ENCODE measurements at places on chromosomes 1 and 21.

DNA sequence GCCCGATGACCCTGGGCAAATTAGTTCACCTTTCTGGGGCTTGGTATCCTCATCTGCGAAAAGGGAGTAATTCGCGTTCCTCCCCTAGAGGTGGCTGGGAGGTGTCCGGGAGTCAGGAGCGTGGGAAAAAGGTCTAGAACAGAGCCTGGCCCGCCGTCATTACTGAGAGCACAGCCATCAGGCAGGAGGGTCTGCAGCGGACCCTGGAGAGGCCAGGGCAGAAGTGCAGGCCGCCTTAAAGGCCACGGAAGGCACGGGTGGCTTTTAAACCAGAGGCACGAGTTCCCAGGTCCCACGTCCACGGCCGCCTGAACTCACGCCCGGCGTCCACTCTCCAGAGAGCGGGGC is 850 bp downstream of the PANK4 start:
- DNase-seq: no peak

DNA sequence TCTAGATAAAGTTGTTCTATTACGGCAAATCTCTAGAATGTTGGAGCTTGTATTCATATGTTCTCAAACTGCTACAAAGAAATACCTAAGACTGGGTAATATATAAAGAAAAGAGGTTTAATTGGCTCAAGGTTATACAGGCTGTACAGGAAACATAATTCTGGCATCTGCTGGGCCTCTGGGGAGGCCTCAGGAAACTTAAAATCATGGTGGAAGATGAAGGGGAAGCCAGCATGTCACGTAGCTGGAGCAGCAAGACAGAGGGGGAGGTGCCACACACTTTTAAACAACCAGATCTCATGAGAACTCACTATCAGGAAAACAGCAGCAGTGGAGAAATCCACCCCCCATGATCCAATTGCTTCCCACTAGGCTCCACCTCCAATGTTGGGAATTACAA is 390.4 kb upstream of the ADGRL4 start:
- DNase-seq: no peak

GRCh38 chr1:237045278-237046016 is 3.5 kb downstream of the RYR2 start:
- DNase-seq: no peak

DNA sequence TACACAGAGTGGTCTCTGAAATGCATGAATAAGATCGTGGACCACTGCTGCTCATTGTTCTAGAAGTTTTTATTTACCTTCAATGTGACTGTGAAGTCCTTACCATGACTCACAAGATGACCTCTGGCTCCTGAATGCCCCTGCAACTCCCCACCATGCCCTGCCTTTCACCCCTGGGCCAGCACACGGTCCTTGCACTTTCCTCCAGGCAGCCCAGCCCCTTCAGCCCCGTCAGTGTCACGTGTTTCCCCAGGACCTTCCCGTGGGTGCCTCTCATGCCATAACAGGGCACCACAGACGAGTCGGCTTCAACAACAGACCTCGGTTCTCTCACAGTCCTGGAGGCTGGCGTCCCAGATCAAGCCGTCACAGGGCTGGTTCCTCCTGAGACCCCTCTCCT is 62.1 kb downstream of the B3GALT5 start:
- no peak for DNase-seq

- DNase-seq: no peak
Measured at GRCh38 chr1:34645109-34645688, 109.6 kb upstream of the GJB5 start.

GRCh38 chr1:152630596-152630995 is 7.7 kb upstream of the LCE3A start:
- DNase-seq: no peak

GRCh38 chr1:58748666-58749065 is 35.2 kb downstream of the JUN start:
- DNase-seq: no peak

GRCh38 chr21:14766241-14766640 is 220.1 kb upstream of the SAMSN1 start:
- no peak for DNase-seq

DNA sequence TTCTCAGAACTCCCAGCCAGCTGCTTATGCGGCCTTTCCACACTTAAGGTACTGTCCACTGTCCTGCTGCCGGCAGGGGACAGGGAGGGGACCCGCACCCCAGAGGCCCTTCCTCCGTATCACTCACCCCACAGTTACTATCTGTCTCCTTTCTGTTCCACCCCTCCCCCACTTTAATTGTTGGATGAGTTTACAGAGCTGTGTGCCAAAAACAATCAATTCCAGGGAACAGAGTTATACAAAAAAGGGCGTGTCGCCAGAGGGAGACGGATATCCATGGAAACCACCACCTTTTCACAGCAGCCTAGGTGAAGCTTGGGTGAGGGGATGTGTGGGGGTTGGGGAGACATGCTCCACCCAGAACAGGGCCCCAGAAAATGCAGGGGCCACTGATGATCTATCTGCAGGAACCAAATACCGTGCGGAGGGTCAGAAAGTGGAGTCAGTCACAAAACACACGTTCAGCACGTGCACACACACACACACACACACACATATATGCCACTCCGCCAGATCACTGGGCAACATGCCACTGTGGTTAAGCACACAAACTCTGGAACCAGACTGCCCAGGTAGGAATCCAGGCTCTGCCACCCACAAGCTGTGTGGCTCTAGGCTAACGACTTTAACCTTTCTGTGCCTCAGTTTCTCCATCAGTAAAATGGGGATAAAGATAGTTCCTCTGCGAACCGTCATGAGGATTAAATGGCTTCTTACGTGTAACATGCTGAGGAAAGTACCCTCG is 30.5 kb downstream of the CASZ1 start:
- no peak for DNase-seq

- no peak for DNase-seq
Measured at GRCh38 chr21:41631564-41632461, 123.9 kb upstream of the TMPRSS2 start.

DNA sequence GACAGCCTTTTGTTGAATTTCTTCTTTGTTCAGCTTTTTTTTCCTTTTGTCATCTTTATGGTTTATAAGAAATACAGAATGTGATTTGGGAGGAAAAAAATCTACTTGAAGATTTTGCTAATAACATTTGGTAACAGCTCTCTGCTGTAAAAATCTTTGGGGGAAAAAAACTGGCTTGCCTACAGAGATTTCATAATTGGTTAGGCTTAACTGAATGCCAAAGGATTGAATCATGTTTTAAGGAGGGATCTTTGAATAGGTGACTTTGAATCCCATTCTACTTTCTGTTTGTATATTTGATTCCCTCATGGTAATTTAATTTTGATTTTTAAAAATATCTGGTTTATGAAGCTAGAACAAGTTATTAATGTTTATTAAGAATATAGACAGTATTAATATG is 3.2 kb downstream of the BTF3L4 start:
- no peak for DNase-seq

DNA sequence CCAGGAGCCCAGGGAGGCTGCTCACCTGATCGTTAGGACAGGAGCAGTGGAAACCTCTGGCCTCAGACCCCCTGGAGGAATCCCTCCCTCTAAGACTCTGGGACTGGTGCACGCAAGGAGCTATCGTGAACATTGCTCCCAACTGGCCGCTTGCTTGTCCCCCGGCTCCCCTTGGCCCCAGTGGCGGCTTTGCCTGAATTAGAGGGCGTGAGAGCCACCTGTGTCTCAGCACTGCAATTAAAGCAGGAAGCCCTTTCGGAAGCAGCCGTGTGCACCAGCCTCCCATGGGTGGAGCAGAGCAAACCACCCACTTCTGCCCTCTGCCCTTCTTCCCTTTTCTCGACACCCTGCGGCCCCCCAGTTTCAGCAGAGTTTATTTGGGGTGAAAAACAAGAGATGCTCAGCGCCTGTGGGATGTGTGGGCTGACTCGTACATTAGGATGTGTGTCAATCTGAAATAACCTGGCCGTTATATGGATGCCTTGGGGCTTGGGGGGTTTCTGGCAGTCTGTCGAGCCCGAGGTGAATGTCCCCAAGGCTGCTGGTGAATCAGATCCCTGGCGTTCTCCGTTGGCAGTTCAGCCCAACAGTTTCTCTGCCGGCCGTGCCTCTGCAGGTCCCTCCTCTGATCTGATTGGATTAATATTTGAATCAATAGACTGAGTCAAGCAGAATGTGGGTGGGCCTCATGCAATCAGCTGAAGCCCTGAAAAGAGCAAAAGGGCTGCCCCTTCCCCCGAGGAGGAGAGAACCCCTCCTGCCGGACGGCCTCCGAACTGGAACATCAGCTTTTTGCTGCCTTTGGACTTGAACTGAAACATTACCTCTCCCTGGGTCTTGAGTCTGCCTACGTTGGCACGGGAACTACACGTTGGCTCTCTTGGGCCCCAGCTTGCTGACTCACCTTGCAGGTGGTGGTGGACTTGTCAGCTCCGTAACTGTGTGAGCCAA is 7.3 kb upstream of the UMODL1 start:
- DNase-seq: peak; percentile 23

- DNase-seq: no peak
Measured at GRCh38 chr1:41496080-41497055, 11.9 kb upstream of the EDN2 start.

DNA sequence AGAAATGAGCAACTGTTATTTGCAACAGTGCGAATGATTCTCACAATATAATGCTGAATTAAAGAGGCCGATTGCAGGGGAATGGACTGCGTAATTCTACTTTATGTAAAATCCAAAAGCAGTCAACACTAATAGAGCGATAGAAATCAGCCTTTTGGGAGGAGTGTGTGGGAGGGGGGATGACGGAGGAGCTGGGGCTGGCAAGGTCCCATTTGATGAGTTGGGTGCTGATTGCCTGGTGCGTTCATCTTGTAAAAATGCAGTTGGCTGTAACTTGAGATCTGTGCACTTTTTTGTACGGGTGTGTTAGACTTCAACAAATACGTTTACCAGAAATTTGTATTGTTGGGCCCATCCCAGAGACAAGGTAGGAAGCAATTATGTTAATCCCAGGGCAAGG is 20.7 kb downstream of the TNFRSF8 start:
- DNase-seq: no peak

- no peak for DNase-seq
Measured at GRCh38 chr1:116531917-116532316, 38.9 kb downstream of the CD58 start.

DNA sequence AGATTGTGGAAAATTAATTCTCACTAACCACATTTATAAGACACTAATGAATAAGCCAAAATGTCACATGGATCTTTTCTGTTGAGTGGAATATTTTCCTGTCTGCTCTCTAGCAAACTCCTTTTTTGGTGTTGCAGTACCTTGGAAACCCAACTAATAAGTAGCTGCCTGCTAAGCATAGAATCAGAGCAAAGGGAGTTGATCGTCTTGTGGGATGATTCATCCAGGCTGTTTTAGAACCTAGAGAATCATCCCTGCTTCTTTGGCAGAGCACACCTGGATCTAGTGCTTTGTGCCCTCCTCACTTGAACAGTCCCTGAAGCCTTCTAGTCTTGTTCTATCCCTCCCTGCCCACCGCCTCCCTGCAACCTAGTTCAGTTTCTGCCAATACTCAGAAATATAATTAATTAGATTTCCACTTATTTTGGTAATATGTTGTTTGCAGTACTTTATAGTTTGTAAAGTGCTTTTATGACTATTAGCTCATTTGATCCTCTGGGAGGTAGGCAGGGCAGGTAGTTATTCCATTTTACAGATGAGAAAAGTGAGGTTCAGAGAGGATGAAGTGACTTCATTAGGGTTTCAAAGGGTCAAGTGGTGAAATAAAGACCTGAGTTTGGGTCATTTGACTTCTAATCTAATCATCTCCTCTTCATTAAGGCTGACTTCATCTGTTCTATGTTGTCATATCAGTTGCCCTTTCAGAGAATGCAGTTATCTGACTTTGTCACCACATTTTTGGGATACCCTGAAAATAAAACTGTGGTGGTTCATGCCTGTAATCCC is 2.5 kb downstream of the AGO4 start:
- no peak for DNase-seq

All from stimulated activated CD8-positive, alpha-beta memory T cell treated with anti-CD3 and anti-CD28 coated beads, Interleukin-7, amount 100 ng/mL, for 1 hour (primary cell).